ENCODE measurements at places on chromosomes 16 and 17.

- no peak for DNase-seq
Observed at GRCh38 chr17:2170023-2170422, 115.1 kb downstream of the HIC1 start.

GRCh38 chr16:87424266-87424665, 32.1 kb downstream of the MAP1LC3B start:
- no peak for DNase-seq

DNA sequence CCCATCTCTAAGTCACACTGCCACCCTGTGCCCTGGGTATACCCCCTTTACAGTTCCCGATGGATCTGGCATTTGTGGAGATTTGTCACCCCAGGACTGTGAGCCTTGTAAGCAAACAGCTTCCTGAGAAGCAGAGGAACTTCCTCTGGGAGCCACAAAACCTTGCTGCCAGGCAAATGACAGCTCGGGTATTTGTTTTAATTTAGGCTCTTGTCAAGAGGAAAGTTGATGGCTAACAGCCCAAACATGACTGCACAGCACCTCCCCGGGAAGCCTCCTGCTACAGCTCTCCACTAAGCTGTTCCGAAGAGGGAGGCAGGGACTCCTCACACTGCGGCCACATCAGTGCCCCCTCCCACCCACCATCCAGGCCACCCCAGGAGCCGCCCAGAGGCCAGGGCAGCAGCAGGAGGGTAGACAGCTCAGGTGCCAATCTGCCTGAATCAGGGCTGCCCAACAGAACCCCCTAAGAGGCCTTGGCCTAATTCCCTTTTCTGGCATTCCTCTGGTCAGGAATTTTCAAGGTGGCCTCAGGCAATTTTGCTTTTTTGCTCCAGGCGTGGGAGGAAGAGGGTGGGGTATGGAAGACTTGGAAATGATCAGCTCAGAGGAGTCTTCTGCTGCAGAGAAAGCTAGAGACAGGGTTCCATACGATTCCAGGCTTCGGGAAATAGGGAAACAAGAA, 2.6 kb downstream of the ABR start:
- peak; percentile 33 for DNase-seq

GRCh38 chr17:67531291-67531690, 154.2 kb downstream of the PITPNC1 start:
- DNase-seq: no peak

DNA sequence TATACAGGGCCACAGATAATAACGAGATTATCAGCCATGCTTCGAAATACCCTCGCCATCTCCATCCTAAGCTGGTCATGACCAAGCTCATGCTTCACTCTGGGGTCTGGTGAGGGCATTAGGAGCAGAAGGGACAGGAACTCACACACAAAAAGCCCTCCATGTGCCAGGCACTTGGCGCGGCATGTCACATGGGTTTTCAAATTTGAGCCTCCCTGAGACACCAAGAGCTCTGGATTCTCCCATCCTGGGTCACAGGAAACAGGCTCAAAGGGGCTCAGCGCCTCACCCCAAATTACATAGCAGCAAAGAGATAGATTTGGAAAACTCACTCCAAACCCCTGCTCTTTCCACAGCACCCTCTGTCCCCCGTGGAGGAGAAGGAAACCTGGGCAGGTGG, 239.5 kb downstream of the GSG1L start:
- no peak for DNase-seq

DNA sequence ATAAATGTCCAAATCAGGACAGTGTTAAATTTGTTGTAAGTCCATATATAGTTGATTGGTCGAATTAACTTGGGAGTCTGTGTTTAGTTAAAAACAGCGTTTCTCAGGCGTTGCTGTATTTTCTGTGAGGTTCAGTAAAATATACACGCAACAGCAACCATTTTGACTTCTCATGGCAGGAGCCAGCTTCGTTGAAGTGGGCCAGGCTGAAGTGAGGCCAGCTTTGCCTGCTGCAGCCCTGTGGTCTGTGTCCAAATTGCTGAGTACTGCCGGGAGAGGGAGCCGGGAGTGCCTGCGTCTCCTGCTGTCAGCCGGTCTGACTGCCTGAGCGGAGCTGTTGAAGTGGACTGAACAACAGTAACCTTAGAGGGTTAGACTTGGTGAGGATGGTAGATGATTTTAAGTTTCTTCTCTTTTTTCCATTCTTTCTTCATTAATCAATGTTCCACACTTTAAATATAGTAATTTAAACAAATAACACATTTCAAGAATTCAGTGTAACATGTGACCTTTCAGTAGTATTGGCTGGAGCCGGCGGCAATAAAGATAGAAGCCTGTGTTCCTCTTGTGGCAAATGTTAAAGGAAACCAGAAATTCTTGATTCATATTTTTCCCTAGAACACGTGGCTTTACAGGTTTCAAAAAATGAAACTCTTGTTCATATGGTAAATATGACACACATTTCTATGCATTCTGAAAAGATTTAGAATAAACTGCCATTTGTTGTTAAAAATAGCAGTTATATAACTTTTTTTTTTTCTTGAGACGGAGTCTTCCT, 37.0 kb upstream of the ZNF750 start:
- DNase-seq: peak; percentile 89

DNA sequence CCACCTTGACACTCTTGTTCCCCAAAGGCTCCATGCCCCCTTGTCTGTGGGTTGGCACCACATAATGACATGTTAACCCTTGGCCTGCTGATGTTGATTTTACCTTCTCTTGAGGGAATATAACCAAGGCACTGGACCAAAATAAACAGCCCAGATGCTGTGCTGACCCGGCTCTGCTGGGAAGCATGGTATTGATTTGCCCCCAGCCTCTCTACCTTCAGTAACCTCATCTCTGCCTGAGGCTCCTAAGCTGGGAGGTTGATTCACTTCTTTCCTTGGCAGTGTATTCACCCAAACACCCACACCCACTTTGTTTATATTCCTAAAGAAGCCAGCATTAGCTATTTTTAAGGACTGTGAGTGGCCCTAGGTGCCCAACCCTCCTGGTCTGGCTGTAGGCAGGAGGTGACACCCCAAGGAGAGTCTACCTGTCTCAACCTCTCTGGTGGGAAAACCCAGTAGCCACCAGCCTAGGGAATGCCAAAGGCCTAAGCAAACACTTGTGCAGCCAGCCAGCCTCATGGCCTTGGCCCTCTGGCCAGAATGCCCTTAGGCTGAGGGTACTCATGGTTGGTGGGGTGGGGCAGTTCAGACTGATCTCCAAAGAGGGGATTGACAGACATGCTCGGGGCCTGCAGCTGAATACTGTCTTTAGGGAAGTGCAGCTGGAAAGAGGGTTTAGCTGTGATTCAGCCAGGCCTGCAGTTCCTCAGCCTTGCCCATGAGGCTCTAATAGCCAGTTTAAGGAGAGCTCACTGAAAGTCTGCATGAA, 42.7 kb downstream of the GNAO1 start:
- no peak for DNase-seq

GRCh38 chr16:21103941-21104860, 46.4 kb downstream of the DNAH3 start:
- peak; percentile 77 for DNase-seq

DNA sequence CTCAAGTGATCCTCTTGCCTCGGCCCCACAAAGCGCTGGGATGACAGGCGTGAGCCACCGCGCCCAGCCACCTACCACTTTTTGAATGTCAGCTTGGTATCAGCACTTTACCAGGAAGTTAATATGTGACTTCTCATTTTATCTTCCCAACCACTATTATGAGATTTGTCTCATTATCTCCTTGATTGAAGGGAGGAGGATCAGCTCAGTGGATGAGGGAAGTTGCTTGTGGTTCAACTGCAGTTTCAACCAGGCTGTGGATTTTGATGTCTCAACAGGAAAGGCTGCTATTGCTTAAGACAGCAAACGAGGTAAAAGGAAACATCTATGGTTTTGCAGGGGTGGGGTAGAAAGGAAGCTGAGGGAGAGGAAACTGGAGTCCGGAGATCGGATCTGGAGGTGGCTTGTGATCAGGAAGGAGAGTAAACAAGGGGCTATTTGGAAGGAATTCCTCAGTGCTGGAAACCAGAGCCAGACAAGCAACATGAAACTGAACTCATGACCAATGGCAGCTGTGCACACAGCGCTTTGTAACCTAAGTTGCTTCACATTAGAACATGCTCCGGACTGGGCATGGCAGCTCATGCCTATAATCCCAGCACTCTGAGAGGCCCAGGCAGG, 180.5 kb downstream of the VPS53 start:
- peak; percentile 82 for DNase-seq

- no peak for DNase-seq
Observed at GRCh38 chr17:67427424-67427823, 50.3 kb downstream of the PITPNC1 start.

DNA sequence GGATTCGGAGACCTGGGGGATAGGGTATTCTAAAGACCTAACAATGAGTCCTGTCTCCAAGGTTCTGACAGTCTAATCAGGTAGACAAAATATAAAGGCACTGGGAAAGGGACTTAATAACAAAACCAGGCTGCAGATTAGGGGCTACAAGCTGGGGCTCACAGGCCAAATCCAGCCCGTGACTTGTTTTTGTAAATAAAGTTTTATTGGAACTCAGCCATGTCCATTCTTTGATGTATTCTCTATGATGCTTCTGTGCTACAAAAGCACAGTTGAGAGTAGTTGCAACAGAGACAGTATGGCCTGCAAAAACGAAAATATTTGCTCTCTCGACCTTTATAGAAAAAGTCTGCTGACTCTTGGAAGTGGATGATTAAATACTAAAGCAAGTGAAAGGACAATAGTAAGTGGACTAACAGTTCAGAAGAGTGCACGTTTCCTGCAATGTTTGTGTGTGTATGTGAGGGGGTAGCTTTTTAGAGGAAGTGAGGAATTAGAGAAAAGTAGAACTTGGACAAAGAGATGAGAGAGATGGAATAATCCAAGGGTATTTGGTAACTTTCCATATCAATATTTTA, 115.4 kb upstream of the ZFHX3 start:
- DNase-seq: peak; percentile 59

- no peak for DNase-seq
Observed at GRCh38 chr16:75229172-75230031, 10.6 kb downstream of the CTRB1 start.

DNA sequence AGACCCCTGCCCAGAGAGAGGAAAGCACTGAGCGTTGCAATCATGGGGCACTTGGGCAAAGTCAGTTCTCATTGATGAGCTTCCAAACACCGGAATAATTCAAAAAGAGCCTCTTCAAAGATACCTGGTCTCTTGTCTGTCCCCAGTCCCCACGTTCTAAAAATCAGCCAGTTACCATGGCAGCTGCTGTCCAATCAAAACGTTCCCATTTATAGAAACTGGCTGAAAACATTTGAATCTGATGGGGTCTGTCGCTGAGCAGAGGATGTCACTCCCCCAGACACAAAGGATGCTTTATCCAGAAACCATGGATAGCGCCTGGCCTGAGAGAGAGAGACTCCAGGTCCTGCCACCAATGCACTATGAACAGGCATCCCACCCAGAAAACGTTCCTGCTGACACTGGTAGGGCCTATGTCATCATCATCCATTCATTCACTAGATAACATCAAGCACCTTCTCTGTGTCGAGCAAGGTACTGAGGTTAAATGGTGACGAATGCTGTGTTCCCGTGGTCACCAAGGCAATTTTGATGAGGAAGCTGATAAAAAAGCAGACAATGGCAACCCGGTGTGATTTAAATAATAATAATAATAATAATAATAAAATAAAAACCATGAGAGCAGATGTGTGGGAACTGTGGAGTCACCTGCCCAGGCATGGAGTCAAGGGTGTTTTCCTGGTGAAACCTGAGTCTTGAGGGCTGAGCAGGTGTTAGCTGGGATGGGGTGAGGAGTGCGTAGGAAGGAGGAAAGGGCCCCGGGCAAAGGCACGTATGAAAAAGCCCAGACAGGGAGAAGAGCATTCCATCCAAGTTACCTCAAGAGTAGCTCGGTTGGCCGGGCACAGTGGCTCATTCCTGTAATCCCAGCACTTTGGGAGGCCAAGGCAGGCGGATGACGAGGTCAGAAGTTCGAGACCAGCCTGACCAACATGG, 19.0 kb upstream of the CALB2 start:
- DNase-seq: no peak

DNA sequence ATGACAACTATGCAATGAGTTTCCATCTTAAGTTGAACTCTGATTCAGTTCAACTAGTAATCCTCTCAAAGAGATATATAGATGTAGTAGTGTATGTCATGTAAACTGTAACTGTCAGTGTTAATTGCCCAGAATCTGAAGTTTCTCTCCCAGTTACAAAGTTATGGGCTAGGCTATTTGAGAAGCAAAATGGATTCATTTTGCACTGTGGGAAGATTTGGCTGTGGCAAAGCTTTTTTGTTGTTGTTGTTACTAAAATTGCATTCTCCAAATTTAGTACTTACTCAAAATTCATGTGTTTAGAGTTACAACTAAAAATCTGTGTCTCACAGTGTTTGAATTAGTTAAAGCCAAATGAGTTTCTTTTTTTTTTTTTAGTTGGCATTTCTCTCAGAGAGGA, 219.0 kb downstream of the KCNJ2 start:
- DNase-seq: no peak

- DNase-seq: no peak
Observed at GRCh38 chr17:82200743-82201497, 11.7 kb downstream of the CCDC57 start.

DNA sequence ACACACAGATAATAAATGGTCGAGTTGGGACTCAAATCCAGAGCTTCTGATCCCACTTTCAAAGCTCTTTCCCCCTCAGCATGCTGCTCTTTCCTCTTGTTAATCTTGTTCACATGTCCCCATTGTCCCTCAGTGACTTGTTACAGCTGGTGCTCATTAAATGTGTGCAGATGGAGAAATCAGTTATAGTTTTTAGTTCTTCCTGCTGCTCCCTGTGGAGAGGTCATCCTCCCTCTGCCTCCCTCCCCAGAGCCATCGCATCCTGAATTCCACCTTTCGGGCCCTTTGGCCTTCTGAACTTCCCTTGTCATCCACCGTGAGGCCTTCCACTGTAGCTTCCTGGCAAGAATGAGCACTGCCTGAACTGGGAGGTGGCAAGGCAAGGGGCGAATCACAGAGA, 179.6 kb downstream of the WSCD1 start:
- DNase-seq: no peak

GRCh38 chr16:8098947-8099512, 491.3 kb downstream of the TMEM114 start:
- DNase-seq: no peak

GRCh38 chr16:13936155-13936554, 16.2 kb downstream of the ERCC4 start:
- no peak for DNase-seq

- peak; percentile 58 for DNase-seq
Observed at GRCh38 chr16:56643080-56643778, 4.8 kb downstream of the MT1A start.

DNA sequence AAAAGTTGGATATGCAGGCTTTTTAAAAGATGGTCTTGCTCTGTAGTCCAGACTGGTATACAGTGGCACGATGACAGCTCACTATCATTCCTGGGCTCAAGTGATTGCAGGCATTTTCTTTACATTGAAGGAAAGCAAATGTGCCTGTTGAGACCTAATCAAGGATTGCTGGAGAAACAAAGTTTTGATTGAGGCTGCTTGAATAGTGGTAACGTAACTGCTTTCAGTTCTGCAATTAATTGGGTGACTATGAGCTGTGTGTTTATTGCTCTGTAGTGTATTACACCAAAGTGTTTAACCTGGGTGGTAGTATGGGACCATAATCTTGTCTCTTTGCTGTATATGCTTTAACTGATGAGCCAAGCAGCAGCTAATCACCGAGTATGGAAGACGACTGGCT, 2.3 kb downstream of the UBB start:
- no peak for DNase-seq
